ENCODE measurements at places on chromosomes 6 and 20.

DNA sequence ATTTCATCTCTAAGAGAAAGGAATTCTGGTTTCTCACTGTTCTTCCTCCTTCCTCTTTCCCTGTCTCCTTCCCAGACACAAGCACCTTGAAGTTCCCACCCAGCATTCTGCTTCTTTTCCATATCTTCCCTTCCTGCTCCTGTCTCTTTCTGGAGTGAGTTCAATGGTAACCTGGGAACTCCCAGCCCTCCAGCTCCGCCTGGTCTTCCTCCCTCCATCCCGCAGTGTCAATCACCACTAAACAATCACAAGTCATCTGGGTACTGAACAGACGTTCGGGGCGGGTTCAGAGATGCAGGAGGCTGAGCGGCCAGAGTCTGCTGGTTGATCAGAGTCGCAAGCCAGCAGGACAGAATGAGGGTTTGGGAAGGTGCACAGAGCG, 7.7 kb downstream of the TTBK1 start:
- no peak for DNase-seq

DNA sequence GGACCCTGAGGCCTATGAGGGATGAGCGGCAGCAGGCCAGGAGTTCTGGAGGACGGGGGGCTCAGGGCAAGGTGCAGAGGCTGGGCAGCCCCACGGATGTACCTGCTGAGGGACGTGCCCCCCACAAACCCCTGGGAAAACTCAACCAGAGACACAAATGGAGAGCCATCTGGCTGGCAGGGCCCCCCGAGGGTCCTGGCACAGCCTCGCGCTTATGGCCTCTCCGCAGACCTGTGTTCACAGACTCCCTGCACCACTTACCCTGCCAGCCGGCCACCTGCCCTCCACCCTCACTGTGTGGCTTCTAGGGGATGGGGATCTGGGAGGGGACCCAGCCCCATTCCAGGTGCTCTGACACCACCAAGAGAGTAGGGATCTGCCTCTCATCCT, 3.4 kb upstream of the ZBTB46 start:
- no peak for DNase-seq

DNA sequence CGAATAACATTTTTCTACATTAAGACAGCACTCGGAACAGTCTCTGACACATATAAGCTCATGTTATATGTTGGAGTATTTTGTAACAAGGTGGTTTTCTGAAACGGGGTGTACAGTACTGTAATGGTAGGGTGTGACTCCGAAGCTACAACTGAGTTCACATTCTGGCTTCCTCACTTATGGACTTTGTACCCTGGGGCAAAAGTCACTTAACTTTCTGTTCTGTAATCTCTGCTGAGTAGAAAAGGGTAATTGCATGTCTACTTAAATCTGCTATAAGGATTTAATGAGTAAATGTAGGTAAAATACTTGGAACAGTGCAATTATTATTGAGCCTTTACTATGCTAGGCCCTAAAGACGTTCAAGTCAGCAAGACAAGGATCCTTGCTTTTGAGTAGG, 4.7 kb upstream of the LTV1 start:
- no peak for DNase-seq

- no peak for DNase-seq
These were observed 659 bp downstream of the TMX4 start for GRCh38 chr20:8018958-8019245.

- no peak for DNase-seq
These were observed 132.7 kb upstream of the JAG1 start for GRCh38 chr20:10806539-10806938.

DNA sequence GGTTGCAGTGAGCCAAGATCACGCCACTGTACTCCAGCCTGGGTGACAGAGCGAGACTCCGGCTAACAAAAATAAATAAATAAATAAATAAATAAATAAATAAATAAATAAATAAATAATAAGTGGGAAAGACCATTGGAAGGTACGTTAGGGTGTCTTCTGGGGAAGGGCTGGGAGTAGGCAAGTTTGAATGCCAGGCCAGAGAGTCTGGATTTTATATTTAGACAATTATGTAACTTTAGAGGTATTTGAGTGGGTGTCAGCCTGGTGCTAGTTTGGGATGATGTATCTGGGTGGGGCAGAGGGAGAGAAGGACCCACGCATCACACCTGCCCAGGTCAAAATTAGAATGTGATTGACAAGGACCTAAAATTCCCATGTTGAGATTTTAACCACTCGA, 108.5 kb upstream of the PRND start:
- no peak for DNase-seq

- no peak for DNase-seq
These were observed 2.3 kb downstream of the SIRPA start for GRCh38 chr20:1897541-1897940.

GRCh38 chr6:166529586-166529985, 56.9 kb downstream of the RAMACL start:
- DNase-seq, result no peak
